ENCODE measurements at places on chromosomes 7 and 10. TPM values are rescaled to one million over a fixed set of nuclear protein-coding genes. Genes with fewer than 3 reads are reported as not detected.

Gene ACSM6
- polyA plus RNA-seq, result not detected

Gene BCAP29
- 45.3 TPM for polyA plus RNA-seq

Gene KEL
- polyA plus RNA-seq, result 0.96 TPM

Gene CTTNBP2
- 53.5 TPM for polyA plus RNA-seq

Gene HMX2
- not detected for polyA plus RNA-seq

Gene CDK14
- 25.1 TPM for polyA plus RNA-seq
